ENCODE measurements at places on chromosomes 13 and 19.

GRCh38 chr13:20182231-20182846, 10.4 kb downstream of the GJB2 start:
- peak; percentile 78 for DNase-seq

DNA sequence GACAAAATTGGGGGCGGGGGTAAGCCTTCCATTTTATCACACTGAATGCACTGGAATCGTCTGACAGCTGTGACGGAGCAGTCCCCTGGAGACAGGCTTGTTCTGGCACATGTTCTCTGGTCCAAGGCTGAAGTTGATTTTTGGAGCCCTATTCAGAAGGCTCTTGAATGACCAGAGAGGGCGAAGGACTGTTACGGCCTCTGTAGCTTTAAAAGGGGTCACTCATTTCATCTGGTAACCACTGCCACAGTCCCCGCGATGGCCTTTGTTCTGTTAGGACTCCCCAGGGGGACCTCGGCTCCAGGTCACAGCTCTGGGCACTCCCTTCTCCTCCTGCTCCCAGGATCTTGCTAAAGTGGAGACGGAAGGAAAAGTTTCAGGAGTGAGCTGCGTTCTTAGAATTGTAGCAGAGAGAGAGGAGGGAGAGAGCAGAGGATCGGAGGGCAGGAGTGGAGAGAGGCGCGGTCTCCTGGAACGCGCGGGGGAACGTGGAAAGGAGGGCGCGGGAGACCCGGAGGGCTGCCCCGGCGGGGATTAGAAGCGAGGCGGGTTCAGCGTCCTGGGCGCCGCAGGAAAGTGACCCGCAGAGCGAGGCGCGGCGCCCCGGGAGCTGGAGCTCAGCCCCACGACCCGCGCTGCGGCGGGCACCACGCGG, 134.3 kb upstream of the MYO16 start:
- DNase-seq: no peak

DNA sequence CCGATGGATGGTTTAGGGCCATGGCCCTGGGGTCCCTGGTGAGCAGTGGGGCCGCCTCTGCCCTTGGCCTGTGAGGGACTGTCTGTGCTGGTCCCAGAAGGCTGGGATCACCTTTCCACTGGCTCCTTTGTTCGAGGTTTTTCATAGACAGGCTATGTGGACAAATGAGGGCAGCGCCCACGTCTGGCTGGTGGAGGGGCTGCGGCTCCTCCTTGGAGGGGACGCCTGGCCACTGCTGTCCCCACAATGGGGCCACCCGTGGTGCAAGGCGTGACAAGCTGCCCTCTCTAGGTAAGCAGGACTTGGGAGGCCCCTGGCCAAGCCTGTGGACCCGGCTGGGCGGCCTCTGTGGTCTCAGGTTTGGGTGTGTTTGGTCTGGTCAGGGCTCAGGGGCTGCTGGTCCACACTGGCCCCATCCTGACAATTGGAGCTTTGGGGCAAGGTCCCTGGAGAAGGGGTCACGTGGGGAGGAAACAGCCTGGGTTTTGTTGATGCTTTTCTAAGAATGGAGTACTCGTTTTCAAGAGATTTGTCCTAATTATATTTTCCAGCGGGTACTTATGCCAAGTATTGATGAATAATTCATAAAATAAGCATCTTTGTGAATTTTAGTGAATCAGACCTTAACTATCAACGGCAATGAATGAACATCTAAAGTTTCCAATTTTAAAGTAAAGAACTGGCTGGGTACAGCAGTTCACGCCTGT, 33.3 kb downstream of the MCF2L start:
- no peak for DNase-seq

- peak; percentile 18 for DNase-seq
Observed at GRCh38 chr13:94192431-94192975, 287.0 kb downstream of the DCT start.

- DNase-seq: no peak
Observed at GRCh38 chr13:30065181-30065580, 214.8 kb upstream of the UBL3 start.

- no peak for DNase-seq
Observed at GRCh38 chr19:58549664-58550361, 5.1 kb downstream of the CHMP2A start.

DNA sequence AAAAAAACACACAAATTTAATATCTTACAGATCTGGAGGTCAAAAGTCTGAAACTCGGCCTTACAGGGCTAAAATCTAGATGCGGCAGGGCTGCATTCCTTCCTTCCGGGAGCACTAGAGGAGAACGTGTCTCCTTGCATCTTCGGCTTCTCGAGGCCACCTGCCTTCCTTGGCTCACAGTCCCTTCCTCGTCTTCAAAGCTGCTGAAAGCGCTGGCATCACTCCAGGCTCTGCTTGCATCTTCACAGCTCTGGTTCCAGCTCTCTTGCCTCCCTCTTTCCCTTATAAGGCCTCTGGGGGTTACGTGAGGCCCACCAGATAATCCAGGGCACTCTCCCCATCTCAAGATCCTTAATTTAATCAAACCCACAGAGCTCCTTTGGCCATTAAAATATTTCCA, 10.5 kb downstream of the XRCC1 start:
- DNase-seq: no peak

- no peak for DNase-seq
Observed at GRCh38 chr13:47503475-47503874, 497.6 kb downstream of the SUCLA2 start.

DNA sequence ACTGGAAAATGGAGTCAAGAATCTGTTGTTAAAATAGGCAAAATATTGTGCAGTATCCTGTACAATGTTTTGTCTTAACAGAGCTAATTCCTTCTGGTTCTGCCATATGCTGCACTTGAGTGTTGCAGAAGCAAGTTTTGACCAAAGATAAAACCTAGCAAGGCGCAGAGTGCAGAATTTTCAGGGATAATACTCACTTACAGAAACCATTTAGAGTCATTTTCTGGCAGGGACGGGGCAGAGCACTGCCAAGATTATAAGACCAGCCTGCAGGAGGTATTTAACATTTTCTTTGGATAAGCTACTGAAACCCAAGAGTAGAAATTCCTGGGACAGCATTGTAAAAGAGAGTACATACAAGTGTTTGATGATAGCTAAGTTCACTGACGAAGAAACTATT, 159.5 kb upstream of the EDNRB start:
- DNase-seq: no peak

GRCh38 chr19:10805758-10806247, 30.2 kb downstream of the TMED1 start:
- no peak for DNase-seq

DNA sequence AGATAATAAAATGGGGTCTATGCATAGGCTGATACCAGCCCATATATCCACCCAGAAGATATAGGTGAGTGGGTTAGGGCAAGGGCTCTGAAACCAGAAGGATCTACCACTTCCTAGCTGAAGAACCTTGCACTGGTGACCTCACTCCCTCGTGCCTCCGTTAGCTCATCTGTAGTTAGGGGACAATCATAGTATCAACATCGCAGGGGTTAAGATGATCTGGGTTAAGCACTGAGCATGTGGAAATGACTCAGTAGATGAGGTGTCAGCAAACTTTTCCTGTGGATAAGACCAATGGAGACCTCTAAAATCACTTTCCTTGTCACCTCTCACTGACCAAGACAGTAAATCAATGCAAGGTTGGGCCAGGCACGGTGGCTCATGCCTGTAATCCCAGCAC, 30.5 kb downstream of the TNFSF14 start:
- DNase-seq: peak; percentile 92

DNA sequence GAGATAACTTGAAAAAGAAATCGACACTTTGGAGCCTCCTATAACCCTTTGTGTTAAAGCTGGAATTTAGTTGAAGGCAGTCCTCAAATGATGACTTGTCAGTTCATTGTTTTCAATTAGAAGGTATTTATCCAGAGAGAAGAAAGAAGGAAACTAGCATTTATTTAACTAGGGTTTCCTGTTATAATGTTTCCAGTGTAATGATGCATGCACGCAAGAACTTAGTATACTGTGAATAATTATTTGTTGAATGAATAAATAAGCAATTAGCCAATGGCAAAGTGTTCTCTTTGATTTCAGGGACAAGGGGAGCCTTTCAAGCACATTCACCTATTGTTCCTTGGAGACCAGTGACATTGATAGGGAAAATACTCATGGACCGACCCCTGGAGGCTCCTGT, 307.4 kb downstream of the KLF5 start:
- DNase-seq: no peak

- no peak for DNase-seq
Observed at GRCh38 chr13:40479196-40479845, 187.1 kb downstream of the FOXO1 start.

DNA sequence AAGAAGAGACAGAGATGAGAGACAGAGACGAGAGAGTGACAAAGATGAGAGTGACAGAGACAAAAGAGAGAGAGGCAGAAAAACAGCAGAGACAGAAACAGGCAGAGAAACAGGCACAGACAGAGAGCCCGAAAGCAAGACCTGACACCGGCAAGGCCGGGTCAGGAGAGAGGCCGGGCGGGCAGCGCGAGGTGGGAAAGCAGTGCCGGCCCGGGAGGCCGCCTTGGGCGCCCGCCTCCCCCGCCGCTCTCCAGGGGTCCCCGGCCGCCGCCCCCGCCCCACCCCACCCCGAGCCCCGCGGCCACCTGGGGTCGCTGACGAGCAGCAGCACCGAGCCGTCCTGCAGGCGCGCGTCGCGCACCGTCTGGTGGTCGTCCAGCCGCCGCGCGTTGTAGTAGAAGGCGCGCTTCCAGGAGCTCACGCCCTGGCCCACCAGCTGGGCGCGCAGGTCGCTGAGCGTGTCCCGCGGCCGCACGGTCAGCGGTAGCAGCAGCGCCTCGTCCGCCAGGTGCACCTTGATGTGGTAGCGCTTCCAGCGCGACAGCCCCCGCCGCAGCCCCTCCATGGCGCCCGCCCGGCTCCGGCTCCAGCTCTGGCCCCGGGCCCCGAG, at the start of gene TINCR:
TINCR (minus strand) TSS at position 594 of the 610 bp plus-strand sequence.
- DNase-seq: no peak

- DNase-seq: peak; percentile 26
Observed at GRCh38 chr19:34173193-34173956, 1.1 kb downstream of the LSM14A start.

DNA sequence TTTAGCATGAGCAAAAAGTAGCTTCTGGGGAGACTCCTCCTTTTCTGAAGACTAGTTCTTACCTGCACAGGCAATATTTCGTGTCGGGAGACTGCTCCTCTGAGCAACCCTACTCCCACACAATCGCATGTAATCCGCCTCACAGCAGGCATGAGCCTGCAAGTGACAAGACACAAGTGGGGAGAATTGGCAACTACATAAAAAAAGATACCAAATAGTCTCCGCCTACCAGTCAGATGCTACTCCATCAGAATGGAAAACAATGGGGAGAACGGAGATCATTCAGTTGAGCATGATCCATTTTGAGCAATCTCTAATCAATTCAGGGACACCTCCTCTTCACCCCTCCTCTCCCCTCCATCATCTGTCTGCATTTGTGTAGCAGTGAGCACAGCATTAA, 321.0 kb downstream of the COG6 start:
- DNase-seq: no peak

DNA sequence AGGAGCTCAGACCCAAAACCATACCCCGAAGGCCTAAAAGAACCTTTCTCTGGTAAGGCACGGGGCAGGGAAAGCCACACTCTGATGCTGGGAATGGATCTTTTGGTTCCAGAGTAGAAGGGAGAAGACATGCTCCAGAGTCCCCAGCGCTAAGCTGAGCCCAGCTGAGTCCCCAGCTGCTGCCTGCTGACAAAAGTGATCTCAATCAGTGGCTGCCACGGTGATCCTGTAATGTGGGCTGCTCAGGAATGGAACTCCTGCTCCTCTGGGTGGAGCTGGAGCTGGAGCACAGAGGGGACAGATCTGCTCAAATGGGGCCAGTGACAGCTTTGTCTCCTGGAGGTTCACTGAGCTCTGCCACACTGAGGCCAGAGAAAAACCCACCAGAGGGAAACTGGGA, 70.5 kb downstream of the MLLT1 start:
- no peak for DNase-seq

- peak; percentile 58 for DNase-seq
Observed at GRCh38 chr19:4140237-4140711, 13.2 kb upstream of the CREB3L3 start.

- DNase-seq: no peak
Observed at GRCh38 chr13:109606520-109606919, 179.9 kb downstream of the IRS2 start.

DNA sequence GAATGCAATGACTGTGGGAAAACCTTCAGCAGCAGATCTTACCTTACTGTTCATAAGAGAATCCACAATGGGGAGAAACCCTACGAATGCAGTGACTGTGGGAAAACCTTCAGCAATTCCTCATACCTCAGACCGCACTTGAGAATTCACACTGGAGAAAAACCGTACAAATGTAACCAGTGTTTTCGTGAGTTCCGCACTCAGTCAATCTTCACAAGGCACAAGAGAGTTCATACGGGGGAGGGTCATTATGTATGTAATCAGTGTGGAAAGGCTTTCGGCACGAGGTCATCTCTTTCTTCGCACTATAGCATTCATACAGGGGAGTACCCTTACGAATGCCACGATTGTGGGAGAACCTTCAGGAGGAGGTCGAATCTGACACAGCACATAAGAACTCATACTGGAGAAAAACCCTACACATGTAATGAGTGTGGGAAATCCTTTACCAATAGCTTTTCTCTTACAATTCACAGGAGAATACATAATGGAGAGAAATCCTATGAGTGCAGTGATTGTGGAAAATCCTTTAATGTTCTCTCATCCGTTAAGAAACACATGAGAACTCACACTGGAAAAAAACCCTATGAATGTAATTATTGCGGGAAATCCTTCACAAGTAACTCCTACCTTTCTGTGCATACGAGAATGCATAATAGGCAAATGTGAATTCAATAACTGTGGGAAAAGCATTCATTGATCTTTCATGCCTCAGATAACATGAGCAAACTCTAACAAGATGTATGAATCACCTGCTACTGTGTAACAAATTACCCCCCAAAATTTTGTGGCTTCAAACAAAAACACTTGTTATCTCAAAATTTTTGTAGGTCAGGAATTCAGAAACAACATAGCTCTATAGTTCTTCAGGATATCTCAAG, 13.8 kb downstream of the ZNF557 start:
- DNase-seq: peak; percentile 19

- no peak for DNase-seq
Observed at GRCh38 chr19:31491242-31491641, 142.0 kb upstream of the TSHZ3 start.

GRCh38 chr19:13817615-13818371, 22.6 kb downstream of the ZSWIM4 start:
- DNase-seq: no peak

DNA sequence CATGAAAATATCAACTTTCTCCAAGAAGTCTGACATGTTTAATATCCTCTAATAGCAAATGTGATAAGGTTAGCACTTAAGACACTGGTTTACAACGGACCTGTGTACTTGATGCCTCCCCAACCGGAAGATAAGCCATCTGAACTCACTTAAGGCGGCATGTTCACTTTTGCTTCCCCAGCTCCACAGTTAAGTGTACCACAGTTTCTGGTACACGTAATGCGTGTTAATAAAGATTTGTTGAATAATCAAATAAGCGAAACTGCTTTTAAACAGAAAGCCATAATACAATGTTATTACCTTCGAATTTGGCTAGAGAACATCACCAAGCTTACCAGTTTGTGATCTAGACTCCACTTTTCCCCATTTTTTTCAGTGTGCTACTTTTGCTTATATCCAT, 1.4 kb upstream of the PAN3 start:
- DNase-seq: peak; percentile 10

GRCh38 chr19:12478234-12478941, 6.2 kb downstream of the ZNF709 start:
- no peak for DNase-seq

Data from inflammatory macrophage (primary cell).